Bronchial epithelial cell (primary cell): ENCODE measurements at places on chromosomes 4 and X.
A peak's percentile ranks its signal among the peaks of the same experiment; 100 is the strongest.

- no peak for DNase-seq
Measured at GRCh38 chrX:63930140-63930539, 145.1 kb upstream of the ARHGEF9 start.

DNA sequence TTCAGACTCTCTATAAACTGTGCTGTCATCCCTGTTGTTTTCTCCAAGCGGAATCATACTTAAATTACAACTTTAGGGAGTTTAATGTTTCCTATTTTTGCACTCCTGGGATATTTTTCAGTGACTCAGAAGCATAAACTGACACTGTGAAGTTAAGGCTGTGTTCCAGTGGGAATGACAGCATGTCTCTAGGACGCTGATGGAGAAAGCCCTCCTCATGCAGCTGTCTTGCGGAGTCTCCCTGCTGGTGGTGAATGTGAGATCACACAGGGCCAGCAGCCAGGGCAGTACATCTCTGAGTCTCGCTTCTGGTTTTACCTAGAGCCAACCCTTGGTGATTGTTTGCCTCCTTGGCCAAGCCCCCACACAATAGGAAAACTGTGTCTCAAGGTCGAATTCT is 53.3 kb downstream of the NFKB1 start:
- DNase-seq, result no peak

GRCh38 chr4:7252510-7253340 is 60.4 kb downstream of the SORCS2 start:
- no peak for DNase-seq

DNA sequence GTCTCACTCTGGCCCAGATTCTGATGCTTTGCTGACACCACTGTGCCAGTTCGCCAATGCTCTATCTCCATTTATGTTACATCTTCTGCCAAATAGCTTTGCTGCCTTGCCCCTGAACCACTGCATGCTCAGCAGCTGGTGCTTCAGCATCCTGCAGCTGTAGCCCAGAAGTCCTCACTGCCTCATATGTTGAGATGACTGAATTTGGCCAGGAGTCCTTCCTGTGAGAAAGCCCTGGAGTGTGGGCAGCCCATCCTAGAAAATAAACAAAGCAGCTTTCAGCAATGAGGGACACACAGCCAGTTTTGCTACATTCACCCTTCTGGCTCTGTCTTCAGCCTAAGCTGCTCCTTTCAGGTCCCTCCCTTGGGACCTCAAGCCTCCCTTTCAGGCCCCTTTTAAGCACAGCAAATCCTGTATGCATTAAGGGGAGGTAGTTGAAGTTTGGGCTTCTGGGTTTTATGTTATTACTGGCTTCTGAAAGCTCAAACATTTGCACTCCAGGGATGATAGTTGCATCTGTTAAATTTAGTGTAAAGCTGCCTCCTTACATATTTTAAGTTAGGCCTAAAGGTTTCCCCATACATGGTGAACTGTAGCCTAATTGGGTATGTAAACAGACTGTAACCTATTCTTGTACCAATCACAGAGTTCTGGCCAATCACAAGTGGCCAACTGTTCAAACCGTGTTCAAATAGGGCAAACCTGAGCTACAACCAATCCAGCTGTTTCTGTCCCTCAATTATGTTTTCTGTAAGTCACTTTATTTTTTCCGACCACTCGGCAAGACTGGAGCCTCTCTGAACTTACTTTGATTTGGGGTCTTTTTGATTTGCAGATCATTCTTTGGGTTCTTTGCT is 2.1 kb upstream of the TMEM165 start:
- peak; percentile 39 for DNase-seq

GRCh38 chr4:87251106-87251505 is 30.7 kb upstream of the KLHL8 start:
- no peak for DNase-seq

GRCh38 chrX:120301960-120302359 is 9.3 kb downstream of the TMEM255A start:
- no peak for DNase-seq

DNA sequence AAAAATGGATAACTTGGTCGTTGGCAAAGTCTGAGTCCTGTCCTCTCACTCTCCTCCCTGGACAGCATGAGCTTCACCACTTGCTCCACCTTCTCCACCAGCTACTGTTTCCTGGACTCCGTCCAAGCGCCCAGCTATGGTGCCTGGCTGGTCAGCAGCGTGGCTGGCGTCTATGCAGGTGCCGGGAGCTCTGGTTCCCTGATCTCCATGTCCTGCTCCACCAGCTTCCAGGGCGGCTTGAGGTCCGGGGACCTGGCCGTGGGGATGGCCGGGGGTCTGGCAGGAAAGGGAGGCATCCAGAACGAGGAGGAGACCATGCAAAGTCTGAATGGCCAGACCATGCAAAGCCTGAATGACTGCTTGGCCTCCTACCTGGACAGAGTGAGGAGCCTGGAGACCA is 100.8 kb downstream of the NCAPG start:
- no peak for DNase-seq

DNA sequence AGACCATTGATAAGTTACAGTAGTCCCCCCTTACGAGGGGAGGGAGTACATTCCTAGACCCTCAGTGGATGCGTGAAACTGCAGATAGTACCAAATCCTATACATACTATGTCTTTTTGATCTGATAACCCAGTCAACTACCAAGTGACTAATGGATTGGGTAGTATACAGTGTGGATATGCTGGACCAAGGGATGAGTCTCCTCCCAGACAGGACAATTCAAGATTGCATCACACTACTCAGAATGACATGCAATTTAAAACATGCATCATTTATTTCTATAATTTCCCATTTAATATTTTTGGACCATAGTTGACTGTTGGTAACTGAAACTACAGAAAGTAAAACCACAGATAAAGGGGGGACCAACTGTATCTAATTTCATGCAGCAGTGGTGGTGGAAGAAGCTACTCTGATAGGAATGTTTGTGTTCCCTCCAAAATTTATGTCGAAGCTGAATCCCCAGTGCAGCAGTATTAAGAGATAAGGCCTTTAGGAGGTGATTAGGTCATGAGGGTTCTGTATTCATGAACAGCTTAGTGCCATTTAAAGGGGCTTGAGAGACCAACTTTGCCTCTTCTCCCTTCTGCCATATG is 11.9 kb downstream of the HADH start:
- no peak for DNase-seq

- no peak for DNase-seq
Measured at GRCh38 chr4:130028552-130028951, 932.6 kb downstream of the C4orf33 start.

DNA sequence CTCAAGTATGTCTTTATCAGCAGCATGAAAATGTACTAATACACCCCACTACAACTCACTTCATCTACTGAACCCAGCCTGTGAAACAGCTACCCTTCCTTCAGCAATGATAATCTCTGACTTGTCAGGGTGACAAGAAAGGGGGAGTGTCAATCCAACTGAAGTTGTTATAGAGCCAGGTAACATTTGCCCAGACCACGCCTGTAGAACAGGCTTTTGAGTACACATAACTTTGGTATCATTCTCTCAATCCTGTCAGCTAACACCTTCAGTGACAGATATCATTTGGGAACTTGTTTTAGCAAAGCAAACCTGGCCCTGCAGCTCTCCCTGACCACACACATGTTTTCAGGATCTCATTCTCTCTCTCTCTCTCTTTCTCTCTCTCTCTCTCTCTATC is 592.2 kb downstream of the SMARCA1 start:
- no peak for DNase-seq

GRCh38 chr4:143347484-143348111 is 10.9 kb downstream of the GAB1 start:
- DNase-seq, result no peak

DNA sequence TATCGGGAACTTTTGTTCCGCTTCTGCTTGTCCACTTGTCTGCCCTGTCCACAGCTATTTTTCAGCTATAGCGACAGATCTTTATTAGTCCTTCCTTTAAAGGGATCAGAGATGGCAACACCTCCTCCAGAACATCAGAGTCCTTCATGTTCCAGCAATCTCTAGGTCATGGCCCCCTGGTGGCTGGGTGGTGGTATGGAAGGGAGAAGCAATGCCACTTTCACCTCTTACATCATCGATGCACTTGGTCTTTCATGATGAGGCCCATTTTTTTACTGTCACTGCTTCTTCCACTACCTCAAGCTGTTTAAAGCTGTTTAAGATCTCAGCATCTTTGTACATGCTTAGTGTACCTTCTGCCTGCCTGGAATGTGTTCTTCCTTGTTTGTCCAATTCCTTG is 106.7 kb downstream of the ARHGAP6 start:
- DNase-seq, result no peak

GRCh38 chr4:94428884-94429283 is 22.9 kb upstream of the PDLIM5 start:
- DNase-seq, result no peak

- DNase-seq, result no peak
Measured at GRCh38 chrX:14729058-14729457, 143.8 kb downstream of the FANCB start.

GRCh38 chr4:130064471-130064870 is 968.5 kb downstream of the C4orf33 start:
- no peak for DNase-seq

GRCh38 chrX:153667956-153668396 is 5.6 kb downstream of the PNCK start:
- peak; percentile 59 for DNase-seq

GRCh38 chr4:80385397-80386280 is 50.1 kb downstream of the CFAP299 start:
- no peak for DNase-seq

GRCh38 chr4:127889903-127890302 is 9.2 kb downstream of the PLK4 start:
- DNase-seq, result no peak

- peak; percentile 89 for DNase-seq
Measured at GRCh38 chrX:47361538-47362511, 8.6 kb upstream of the ZNF157 start.

GRCh38 chr4:139521754-139522401 is 34.1 kb downstream of the SETD7 start:
- DNase-seq, result no peak

DNA sequence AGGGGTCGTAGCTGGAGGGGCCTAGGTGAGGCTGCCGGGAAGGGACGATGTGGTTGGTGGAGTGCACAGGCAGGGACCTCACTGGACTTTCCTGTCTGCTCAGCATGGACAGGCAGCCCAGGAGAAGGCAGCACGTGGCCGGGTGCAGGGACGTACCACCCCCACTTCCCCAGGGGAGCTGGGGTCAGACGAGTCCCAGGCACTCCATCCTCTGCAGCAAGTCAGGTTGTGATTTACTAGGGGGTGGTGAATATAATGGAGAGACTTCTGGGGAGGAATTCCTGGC is 1.5 kb upstream of the CTBP1 start:
- DNase-seq, result no peak

GRCh38 chr4:95213366-95213765 is 335.4 kb downstream of the UNC5C start:
- no peak for DNase-seq

DNA sequence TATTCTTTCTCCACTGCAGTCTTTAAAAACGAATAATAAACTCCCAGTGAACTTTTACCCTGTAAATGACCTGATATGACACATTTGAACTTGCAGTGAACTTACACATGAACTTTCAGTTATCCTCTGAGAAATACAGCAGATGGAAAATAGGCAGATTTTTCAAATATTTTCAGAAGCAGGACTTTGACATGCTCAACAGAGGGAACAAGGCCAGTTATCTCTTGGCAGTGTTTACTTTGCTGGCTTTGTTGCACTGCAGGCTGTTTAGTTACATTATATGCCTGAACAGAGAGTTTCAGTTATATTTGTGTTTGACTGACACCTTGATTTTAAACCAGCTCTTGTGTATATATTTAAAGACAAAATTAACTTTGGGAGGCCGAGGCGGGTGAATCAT is 47.6 kb upstream of the FGG start:
- DNase-seq, result no peak

DNA sequence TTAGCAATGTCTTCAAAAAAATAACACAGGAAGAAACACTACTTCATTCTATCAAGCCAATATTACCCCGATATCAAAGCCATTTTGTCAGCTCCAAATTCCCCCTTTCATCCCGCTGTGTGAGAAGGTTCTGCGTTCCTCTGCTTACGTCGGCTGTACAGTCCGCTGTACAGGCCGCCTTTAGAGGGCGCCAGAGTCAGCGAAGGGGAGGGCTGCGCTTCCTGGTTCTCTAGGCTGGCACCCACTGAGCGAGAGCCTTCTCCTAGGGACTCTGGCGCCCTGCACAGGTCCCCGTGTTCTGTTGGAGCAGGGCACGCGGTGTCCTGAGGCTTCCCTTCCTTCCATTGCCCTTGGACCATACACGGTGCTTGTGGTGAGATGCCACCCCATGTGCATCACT is 25.3 kb upstream of the CT45A1 start:
- DNase-seq, result no peak

GRCh38 chr4:124610211-124610610 is 102.3 kb downstream of the ANKRD50 start:
- peak; percentile 82 for DNase-seq

- DNase-seq, result peak; percentile 42
Measured at GRCh38 chr4:78612398-78613178, 61.0 kb downstream of the ANXA3 start.

GRCh38 chrX:630007-630611 is 482 bp upstream of the SHOX start:
- DNase-seq, result no peak

GRCh38 chr4:37661772-37662171 is 24.4 kb downstream of the RELL1 start:
- no peak for DNase-seq

GRCh38 chr4:16026160-16026761 is 57.6 kb downstream of the PROM1 start:
- peak; percentile 63 for DNase-seq

GRCh38 chrX:119067023-119067739 is 5.6 kb upstream of the CT47C1 start:
- DNase-seq, result peak; percentile 46

DNA sequence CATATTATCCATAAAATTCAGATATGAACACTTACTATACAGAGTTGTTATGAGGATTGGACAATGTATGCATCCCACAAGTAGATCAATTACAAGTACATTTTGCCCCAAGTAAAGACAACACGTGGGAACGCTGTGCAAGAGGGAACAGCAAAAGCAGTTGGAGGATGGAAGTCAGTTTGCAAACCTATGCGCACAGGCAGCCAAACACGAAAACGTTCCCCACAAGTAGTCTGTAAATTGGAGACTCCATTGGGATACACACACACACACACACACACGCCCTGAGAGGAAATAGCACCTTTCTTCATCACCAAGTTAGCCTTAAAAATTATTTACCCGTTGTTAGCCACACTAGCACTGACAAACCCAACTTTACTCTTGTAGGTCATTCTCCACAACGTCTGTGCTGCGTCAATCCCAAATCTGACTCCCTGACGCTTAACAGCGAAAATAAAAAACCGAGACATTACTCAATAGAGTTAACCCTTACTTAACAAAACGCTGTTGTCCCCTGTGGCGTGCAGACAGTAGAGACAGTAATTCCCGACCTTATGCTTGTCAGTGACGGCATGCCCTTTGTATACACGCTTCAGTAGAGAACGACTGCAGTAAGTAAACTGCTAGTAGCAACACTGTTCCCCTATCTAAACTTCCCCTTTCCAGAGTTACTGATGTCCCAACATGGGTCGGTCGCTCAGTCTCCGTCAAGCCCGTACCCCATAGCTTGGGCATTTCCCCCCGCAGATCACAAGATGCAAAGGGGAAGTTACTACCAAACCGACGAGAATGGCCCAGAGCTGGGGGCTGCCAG is 730 bp downstream of the MANBA start:
- peak; percentile 50 for DNase-seq
